ENCODE measurements at places on chromosomes 7 and 10.
A peak's percentile ranks its signal among the peaks of the same experiment; 100 is the strongest.

- DNase-seq: no peak
Measured at GRCh38 chr7:49980465-49980864, 112.6 kb downstream of the ZPBP start.

- DNase-seq: no peak
Measured at GRCh38 chr7:53422291-53422690, 386.9 kb downstream of the POM121L12 start.

- DNase-seq: no peak
Measured at GRCh38 chr10:72855790-72856189, 37.7 kb upstream of the OIT3 start.

DNA sequence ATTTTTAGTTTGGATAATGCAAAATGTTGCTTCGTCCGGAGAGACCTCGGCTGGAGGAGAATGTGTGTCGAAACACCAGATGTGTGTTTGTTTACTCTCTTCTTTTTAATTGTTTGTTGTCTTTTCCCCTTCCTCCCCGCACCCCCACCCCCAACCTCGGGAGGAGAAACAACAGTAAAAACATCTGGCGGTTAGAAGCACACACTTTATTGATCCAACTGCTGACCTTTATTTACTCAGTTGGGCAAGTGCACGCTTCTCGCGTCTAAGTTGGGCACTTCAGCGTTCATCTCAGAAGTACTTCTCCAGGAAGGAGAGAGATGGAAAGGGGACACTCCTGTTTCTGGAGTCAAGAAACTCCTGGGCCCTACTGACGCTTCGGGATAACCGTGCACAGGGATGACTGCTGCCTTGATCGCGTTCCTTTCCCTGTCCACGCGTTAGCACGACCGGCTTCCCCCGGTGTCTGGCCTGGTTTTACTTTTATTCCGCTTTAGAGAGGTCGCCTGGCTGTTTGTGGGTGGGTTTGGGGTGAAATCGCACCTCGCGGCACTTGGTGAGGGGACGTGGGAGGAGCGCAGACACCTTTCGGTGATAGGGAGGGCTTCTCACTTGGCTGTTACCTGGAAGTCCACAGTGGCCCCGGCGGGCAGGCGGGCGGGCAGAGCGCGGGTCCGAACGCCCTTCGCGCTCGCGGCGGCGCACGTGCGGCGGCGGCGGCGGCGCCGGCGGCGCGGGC lies 168.3 kb upstream of the PPP1R3A start:
- DNase-seq: peak; percentile 53

- DNase-seq: no peak
Measured at GRCh38 chr10:124138195-124138882, 44.9 kb upstream of the CHST15 start.

GRCh38 chr7:26696978-26697377 lies 167.4 kb downstream of the SKAP2 start:
- no peak for DNase-seq

DNA sequence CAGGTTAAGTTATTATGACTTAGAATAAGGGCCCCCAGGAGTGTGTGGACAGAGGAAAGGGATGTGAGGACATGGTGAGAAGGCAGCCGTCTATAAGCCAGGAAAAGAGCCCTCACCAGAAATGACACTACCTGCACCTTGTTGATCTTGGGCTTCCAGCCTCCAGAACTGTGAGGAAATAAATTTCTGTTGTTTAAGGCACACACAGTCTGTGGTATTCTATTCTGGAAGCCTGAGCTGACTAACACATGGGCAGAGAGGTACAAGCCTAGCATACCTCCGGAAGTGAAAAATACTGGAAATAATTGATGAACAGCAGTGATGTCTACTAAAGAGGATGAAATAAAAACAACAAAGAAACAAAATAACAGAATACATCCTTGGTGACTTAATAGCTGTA lies 46.1 kb upstream of the GRB10 start:
- no peak for DNase-seq

DNA sequence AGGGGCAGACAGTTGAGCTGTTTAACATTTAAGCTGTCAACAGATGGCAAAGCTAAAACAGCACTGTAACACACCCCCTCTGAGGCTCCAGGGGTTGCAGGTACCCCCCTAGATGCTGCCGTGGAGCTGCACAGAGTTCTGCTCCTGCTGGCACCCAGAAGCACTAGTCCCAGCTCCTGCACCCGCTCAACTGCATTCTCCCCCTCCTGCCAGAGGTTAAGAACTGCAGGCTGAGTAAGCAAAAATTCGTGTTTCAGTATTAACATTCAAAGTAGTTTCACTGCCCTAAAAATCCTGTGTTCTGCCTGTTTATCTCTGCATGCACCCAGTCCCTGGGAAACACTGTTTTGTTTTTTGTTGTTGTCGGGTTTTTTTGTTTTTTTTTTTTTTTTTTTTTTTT lies 790.8 kb upstream of the KCND2 start:
- DNase-seq: no peak

DNA sequence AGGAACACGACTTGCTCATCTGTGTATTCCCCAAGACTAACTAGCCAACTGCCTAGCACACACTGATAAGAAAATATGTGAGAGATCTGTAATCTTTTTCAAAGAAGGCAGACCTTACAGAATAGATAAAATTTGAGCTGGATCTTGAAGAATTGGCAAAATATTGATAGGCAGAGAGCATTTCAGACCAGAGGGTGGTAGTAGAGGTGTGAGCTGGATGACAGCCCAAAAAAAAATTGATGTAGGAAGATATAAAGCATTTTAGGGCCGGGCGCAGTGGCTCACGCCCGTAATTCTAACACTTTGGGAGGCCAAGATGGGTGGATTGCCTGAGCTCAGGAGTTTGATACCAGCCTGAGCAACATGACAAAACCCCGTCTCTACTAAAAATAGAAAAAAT lies 1.2 kb upstream of the ZNF746 start:
- no peak for DNase-seq

- no peak for DNase-seq
Measured at GRCh38 chr7:146249272-146249671, 132.7 kb downstream of the CNTNAP2 start.

DNA sequence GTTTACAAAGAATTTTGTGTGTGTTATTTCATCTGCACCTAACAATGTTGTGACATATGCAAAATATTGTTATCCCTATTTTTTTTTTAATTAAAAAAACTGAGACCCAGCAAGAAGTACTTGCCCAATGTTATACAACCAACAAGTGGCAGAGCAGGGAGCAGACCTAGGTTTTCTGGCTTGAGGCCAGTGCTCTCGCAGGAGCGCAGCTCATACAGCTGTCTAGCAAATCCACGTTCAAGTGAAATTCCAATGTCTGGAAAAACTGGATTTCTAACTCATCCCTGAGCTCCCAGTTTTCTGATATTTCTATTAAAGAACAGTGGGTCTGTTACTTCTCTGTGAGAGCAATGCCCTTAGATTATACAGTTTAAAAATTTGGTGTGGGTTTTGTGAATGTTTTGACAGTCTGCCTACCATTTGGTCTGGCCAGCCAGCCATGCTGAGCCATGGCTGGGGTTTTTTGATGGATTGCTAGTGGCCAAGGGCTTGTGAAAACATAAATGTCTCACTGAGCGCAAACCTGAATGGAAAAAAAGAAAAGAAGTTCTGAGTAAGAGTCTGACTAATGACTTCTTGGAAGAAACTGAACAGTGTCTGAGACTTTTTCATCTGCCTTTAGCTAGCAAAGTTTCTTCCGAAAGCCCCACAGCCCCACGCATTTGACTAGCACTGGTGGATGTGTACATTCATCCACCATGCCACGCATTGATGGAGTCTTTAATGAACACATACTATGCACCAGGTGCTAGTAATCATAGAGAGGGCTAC lies 15.4 kb upstream of the PRF1 start:
- peak; percentile 40 for DNase-seq

DNA sequence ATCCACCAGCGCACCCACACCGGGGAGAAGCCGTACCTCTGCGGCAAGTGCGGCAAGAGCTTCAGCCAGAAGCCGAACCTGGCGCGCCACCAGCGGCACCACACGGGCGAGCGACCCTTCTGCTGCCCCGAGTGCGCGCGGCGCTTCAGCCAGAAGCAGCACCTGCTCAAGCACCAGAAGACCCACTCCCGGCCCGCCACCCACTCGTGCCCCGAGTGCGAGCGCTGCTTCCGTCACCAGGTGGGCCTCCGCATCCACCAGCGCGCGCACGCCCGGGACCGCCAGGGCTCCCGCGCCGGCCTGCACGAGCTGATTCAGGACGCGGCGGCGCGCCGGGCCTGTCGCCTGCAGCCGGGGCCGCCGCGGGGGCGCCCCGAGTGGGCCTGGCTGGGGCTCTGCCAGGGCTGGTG lies 17.7 kb downstream of the ZNF775 start:
- no peak for DNase-seq

DNA sequence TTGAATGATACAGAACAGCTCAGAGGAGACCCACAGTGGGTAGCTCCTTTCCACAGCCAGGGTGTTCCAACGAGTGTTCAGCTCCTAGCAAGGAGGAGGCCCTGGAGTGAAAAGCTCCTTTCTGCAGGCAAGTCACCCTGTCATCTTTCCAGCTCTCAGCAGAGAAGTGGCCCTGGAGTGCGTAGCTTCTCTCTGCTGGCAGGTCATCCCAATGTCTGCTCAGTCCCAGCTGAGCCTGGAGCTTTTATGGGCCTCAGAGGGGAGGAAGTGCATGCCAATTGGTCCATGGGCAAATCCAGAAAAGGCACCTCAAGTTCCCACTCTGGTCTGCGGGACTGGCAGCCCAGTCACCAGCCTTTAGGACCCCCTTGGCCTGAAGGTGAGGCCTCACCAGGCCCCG lies 30.8 kb upstream of the ZMYND11 start:
- no peak for DNase-seq

DNA sequence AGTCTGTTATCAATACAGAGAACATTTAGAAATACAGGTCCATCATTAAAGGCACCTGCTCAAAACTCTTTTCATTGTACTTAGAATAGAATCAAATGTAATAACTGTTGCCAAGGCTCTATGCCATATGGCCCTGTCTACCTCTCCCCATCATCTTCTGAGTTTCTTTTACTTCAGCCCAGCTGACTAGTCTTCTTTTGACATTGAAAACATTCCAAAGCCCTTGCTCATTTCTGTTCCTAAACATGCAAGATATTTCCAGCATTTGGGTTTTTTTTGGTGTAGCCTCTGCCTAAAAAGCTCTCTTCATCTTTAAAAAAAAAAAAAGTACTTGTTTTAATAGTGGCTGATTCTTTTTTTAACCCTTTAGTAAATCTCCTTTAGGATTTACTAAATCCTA lies 165.5 kb upstream of the SMIM30 start:
- DNase-seq: no peak

DNA sequence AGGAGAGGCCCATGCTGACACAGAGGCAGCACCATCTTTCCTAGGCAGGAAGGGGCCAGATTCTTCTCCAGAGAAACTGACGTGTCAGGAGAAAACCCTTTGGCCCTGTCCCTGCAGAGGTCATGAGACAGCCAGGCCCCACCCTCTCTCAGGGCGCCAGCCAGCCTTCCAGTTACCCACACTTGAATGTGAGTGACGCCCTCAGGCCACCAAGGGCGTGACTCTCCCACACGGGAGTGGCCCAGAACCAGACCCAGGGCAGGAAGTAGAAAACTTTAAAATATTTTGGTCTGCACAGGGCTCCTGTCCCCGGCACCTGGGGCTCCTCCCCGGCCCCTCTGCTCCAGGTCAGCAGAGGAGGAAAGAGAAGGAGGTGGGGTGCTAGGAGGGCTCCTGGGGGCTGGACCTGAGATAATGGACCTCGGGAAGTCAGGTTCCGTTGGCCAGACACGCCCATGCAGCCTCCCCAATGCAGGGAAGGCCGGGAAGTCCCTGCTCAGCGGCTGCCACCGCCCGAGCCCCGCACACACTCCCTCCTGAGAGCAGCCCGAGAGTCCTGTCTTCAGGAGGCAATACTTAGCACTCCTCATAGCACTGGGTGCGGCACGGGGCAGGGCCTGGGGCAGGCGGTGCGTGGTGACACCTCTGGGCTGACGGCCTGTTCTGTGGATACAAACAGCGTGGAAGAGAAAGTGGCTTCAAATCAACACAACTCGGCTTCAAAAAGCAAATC lies 67.0 kb upstream of the CFAP46 start:
- no peak for DNase-seq

DNA sequence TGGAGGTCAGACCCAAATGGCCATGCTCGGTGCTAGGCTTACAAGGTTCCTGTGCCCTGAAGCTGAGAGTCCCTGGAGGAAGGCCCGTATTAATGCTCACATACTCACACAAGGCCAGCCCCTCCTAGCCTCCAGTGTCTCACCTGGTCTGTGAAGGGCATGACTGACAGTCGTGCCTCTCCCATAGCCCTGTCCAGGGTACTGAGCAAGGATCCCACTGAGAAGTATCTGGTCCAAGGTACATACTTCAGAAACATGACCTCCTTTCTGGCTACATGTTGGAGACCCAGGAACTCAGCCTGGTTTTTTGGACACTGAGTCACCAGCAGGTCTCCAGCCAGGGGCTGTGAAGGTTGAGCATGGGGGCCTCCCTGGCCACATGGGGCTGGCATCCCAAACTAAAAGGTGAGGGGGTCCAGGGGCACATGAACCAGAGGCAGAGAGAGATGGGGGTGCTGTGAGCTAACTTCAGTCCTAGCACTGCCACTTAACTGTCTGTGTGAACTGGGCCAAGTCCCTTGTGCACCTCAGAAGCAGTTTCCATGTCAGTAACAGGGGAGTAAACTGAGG lies 17.6 kb upstream of the RASGEF1A start:
- no peak for DNase-seq

- no peak for DNase-seq
Measured at GRCh38 chr10:75234683-75235374, 928 bp downstream of the COMTD1 start.

DNA sequence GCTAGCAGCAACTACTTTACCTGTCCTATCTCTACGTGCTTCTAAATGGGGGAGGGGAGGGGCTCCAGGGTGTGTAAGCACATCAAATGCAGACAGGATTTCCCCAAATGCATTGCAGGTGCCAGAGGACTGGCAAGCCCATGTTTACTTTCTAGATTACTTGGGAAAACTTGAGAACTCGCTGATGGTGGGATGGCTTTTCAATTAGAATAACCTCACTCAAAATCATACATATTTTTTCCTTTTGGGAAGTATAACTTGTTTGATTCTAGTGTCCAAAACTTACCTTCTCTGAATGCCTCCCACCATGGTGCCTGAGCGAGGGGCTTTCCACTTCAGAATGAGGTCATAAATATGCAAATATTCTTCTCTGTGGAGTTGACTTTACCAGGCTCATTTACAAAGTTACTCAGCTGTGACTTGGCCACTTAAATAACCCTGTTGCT lies 191.3 kb upstream of the RHOBTB1 start:
- no peak for DNase-seq

GRCh38 chr7:51121931-51122425 lies 194.6 kb downstream of the COBL start:
- no peak for DNase-seq

DNA sequence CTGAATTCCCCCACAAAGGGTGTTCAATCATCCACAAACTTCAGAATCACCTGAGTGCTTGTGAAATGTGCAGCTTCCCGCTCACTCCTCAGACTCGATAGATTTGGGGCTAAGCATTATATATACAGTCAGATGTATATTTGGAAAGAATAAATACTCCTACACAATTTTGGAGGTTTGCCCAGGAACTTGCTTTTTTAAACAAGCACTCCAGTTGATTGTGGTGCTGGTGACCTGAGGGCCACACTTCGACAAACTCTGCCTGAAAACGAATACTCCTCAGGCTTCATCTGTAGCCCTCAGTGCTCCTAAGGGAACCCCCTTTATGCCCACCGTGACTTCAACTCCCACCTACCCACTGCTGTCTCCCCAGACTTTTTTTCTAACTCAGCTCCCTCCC lies 211.6 kb downstream of the INHBA start:
- peak; percentile 56 for DNase-seq
